ENCODE measurements at places on chromosomes 16 and 17.

DNA sequence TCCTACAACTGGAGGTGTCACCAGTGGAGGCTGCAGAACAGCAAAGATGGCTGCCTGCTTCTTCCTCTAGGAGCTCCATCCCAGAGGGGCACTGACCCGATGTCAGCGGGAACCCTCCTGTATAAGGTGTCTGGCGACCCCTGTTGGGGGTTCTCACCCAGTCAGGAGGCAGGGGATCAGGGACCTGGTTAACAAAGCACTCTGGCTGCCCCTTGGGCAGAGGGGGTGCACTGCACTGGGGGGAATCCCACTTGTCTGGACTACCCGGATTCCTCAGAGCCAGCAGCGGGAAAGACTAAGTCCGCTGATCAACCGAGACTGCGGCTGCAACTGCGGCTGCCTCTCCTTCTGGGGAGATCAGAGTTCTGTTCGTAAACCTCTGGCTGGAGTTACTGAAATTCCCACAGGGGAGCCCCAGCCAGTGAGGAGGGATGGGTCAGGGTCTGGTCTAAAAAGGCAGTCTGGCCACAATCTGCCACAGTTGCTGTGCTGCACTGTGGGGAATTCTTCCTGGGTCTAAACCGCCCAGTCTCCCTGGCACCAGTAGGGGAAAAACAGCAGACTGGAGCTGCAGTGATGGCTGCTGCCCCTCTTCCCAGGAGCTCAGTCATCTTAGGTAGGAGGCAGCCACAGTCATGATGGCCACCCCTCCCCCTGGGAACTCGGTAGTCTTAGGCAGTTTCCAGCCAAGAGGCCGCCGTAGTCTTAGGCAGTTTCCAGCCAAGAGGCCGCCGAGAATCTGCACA is 213.4 kb downstream of the CYB561 start:
- DNase-seq, result no peak

- DNase-seq, result no peak
Measured at GRCh38 chr16:23896832-23897821, 61.3 kb downstream of the PRKCB start.

DNA sequence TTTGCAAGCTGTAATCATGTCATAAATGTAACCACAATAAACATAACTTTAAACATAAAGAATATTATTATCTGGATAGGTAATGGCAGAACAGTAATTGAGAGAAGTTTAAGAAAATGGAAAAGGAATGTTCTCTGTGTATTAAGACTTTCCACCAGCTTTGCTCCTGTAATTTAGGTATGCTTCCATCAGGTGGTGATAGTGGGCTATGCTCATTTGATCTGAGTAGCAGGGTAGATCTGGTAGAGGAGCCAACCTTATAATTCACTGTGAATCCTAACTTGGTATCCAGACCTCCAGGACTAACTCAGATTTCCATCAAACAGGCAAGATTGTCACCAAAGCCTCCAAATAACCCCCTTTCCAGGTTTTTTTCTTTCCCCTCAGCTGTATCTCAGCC is 137.9 kb upstream of the ZKSCAN2 start:
- DNase-seq, result no peak

GRCh38 chr16:13238182-13238581 is 336.8 kb downstream of the SHISA9 start:
- DNase-seq, result no peak

GRCh38 chr17:2064147-2064489 is 9.2 kb downstream of the HIC1 start:
- no peak for DNase-seq

- no peak for DNase-seq
Measured at GRCh38 chr16:29154676-29155121, 169.8 kb downstream of the LAT start.

GRCh38 chr17:64573214-64573613 is 66.4 kb downstream of the CEP95 start:
- no peak for DNase-seq

DNA sequence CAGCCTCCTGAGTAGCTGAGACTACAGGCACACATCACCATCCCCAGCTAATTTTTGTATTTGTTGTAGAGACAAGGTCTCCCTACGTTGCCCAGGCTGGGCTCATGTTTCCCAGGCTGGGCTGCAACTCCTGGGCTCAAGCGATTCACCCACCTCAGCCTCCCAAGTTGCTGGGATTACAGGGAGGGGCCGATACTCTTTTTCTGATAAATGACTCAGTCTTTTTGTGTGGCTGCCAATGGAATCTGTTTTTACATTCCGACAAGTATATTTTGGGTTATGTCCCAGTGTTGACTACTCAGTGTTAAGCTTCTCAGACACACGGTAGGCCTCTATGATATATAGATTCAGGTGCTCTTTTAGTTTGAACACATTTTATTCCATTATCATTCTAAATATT is 58.1 kb downstream of the SLFN11 start:
- peak; percentile 85 for DNase-seq

- DNase-seq, result no peak
Measured at GRCh38 chr16:85978291-85978775, 79.4 kb downstream of the IRF8 start.

- DNase-seq, result no peak
Measured at GRCh38 chr16:52404546-52404945, 142.4 kb downstream of the TOX3 start.

DNA sequence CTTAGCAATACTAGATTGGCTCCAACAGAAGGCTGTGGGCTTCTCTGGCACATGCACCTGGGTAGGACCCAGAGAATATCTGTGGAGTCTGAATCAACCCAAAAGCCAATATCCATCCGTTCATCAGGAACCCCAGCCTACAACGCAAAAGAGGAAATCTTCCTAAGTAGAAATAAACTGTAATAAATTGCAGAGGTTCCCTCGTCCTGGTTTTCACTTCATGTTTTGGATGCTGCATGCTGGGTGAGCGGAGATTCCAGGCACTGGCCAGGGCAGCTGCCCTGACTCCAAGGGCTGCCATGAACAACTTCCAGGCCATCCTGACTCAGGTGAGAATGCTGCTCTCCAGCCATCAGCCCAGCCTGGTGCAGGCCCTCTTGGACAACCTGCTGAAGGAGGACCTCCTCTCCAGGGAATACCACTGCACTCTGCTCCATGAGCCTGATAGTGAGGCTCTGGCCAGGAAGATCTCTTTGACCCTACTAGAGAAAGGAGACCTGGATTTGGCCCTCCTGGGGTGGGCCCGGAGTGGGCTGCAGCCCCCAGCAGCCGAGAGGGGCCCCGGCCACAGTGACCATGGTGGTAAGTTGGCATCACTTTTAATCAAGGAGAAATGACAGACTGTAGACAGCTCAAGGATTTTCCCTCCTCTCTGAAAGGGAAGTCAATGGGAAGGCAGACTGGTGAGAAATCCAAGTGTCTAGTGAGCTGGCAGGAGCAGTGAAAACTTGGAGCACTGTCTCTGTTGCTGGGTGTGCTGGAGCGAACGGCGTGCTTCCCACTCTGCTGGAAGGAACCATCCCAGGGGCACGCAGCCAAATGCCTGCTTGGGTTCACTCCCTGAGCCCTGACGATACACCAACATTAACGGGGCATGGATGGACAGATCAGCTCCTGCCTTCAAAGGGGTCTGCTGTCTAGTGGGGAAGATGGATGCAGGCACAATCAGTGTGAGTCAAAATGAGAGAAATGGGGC is 10.7 kb upstream of the CIITA start:
- no peak for DNase-seq

- DNase-seq, result peak; percentile 28
Measured at GRCh38 chr16:57694725-57695679, at the start of gene DRC7. Gene DRC7 (plus strand): TSS chr16:57694806. CDS start chr16:57697950, 3,144 bp downstream.

GRCh38 chr17:75878174-75878998 is at the start of gene TRIM47:
Gene TRIM47 (minus strand): TSS chr17:75878581. CDS start chr17:75878548, 33 bp downstream.
- DNase-seq, result peak; percentile 71

DNA sequence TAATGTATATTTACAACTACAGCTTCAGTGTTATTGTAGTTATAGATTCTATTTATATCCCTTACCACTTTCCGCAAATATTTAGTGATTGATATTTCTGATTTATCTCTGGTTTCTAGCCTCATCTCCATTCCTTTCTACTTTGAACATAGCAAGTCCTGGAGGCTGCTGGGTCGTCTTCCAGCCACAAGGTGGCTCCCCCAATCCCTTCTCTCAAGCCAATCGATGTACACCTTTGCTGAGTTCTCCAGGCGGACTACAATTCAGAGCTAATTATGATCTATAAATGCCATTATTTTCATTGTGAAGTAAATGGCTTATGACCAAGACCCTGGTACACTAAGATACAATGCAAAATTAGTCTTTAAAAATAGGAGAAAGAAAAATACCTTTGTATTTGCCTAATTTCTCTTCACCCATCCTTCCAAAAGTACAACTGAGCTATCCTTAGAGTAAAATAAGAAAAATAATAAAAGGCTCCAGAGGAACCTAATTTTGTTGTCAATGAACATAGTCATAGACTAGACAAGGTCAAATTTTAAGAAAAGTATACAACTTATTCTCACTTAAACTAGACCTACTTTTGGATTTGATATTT is 122.1 kb downstream of the SKAP1 start:
- DNase-seq, result peak; percentile 64

DNA sequence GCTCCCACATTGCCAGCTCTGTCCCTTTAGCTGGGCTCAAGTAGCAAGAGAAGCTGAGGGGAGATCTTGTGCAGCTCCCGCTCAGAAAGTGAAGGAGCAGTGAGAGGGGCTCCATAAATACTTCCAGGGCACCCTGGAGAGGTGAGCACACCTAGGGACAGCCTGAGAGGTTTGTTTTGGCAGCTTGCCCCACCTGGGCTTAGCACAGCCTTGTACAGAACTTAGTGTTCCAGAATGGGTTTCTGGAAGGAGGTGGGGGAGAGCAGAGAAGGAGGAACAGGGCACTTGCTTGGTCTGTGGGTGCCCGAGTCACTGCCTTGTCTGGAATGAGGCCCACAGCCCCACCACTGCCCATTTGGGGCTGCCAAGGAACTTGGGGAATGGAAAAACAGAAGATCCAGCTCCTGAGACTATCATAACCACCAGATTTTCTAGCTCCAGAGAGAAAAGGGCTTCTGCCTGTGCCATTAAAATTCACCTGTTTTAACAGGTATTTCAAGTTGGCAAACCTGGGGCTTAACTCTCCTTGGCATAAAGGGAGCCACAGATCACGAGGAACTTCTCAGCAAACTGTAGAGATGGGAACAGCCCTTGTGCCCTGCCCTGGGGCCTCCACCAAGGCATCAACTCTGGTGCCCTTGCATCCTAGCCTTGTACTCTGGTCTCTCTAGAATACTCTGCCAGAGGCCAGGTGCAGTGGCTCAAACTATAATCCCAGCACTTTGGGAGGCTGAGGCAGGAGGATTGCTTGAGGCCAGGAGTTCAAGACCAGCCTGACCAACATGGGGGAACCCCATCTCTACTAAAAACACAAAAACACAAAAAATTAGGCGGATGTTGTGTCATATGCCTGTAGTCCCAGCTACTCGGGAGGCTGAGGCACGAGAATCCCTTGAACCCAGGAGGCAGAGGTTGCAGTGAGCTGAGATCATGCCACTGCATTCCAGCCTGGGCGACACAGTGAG is 1.9 kb downstream of the PRR15L start:
- DNase-seq, result no peak

DNA sequence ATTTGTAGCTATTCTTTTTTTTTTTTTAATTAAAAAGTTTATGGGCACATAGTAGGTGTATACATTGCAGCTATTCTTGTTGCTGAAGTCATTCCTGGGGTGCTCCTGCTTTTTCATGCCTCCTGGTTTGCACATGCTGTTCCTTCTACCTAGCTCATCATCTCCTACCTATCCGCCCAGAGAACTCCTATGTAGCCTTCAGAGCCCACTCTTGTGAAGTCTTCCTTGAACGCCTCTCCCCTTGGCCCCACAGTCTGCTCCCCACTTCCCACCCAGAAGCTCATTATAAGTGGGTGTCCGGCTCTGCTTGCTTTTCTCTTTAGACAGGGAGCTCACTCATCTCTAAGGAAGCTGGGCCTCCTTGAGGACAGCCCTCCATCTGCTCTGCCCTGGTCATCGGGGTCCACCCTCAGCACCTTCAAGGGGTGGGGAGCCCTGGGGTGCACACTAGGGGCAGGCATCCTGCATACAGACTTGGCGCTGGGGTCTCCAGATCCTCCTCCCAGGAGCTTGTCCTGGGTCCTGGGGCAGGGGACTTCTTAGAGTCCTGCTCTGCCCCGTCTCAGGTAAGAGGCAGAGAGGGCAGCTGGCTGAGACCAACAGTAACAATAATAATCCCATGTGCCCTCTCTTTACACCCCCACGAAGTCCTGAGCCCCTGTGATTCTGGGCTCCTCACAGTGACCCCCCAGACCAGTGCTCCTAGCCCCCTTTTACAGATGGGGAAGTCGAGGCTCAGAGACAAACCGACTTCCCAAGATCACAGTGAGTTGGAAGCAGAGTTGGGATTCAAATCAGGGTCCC is 3.5 kb upstream of the B9D1 start:
- no peak for DNase-seq

DNA sequence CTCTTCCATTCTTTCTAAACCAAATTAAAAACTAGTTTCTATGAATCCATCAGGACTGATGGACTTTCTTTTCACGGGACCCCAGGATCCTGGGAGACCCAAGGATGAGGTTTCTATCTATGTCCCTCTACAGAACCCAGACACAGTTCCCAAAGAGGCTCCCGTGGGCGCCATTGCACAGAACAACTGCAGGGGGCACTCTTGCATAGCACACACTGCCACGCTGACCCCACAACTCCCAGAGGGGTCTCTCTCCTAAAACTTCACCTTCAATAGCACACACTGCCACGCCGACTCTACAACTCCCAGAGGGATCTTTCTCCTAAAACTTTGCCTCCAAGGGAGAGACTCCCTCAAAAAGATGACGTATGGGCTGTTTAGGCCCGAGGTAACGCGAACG is 9.0 kb downstream of the ABR start:
- no peak for DNase-seq

DNA sequence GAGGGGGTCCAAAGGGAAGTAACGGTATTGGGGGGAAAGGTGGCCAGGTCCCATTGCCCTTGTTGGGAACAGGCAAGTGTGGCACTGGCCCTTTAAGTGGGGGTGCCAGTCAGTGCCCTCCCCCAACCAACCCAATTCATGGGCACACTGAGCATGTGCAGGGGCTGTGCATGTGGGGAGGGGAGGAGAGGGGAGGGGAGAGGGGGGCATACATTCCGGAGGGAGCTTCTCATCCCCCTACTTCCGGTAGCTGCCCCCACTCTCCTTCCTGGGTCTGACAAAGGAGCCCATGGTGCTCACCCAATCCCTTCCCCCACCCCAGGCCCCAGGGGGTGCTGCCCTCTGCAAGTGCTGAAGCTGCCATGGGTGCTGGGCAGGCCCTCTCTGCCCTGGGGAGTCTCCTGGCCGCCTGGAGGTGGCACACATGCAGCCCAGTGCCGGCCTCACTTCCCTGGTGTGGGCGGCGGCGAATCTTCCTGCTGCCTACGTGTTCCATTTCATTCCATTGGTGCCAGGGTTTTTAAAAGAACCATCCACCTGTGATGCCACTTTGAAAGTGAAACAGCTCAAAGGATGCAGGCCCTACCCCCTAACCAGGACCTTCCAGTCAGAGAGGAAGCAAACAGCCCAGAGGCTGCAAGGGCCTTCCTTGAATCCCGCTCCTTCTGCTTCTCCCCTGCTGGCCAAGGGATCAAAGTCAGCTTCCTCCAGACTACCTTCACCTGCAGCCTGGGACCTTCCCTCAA is 11.0 kb downstream of the HEXIM2 start:
- DNase-seq, result peak; percentile 98

DNA sequence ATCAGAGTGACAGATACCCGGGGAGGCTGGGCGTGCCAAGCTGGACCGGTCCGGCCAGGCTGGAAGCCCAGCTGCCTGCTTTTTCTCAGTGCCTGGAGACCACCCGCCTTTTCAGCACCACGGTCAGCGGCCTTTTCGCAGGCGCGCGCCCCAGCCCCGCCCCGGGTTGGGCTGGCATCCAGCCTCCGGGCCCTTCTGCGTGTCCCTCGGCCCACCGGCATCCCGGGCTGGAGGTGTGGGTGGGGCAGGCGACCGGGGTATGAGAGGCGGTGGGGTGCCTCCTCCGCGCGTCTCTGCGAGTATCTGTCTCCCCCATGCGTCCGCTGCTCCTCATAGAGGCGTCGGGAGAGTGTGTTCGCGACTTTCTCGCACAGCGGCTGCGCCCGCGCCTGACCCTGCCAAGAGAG is 102.5 kb downstream of the MRM1 start:
- DNase-seq, result no peak

Measured in A172 (cell line).